ENCODE measurements at places on chromosomes 2 and 18. TPM values are rescaled to one million over a fixed set of nuclear protein-coding genes. Genes with fewer than 3 reads are reported as not detected.

LIMS3 gene
- 5.2 TPM for polyA plus RNA-seq

IL1RL1 gene
- 0.05 TPM for polyA plus RNA-seq

CCDC102B gene
- 17.0 TPM for polyA plus RNA-seq

PID1 gene
- polyA plus RNA-seq: 31.3 TPM

NYAP2 gene
- 0.82 TPM for polyA plus RNA-seq

TMEM169 gene
- 5.0 TPM for polyA plus RNA-seq

MC2R gene
- polyA plus RNA-seq: 0.05 TPM

VSNL1 gene
- 9.2 TPM for polyA plus RNA-seq

GRCh38 chr2:177445200-177445599, 52.6 kb downstream of the AGPS start:
- DNase-seq: no peak

DNA sequence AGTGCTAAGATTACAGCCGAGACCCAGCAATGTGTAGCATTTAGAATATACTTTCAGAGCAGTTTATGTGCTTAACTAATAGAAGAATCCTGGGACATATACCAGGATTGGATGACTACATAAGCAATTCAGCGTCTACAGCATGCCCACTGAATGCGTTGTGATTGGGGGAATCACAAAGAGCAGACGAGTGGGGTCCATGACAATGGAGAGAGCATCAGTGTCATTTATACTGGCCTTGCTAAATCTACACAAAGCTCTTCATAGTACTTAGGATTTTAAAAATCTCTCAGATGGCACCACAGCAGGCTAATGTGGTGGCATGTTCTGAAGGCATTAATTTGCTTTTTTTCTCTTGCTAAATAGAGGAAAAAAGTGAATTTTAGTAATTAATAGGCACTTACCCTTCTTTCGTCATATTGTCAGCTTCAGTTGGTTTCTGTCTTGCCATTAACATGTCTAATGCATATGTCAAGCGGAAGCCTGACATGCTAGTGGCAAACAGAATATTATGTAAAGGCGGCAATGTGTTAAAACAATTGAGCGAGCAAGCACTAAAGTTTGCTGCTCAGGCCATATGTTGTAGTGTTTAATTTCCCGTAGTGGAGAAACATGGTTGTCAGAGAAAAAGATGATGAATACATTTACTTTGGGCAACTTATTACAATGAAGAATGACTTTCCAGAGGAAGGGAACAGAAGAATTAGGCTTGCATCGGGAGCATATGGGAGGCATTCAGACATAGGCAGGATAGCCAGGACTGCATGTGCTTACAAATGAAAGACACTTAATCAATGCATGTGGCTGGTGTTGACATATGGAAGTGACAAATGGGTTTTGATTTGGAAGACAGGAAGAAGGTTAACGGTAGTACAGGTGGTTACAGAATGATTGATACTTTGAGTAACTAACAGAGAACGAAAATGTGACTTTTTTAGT, 145.2 kb downstream of the ICOS start:
- DNase-seq: peak; percentile 73

GRCh38 chr2:86464652-86465051, 23.5 kb downstream of the KDM3A start:
- peak; percentile 84 for DNase-seq

GRCh38 chr2:215571689-215572088, 135.8 kb upstream of the FN1 start:
- DNase-seq: peak; percentile 72

- no peak for DNase-seq
Observed at GRCh38 chr2:88614497-88615157, 12.6 kb downstream of the EIF2AK3 start.

GRCh38 chr2:132951008-132951714, 281.2 kb upstream of the LYPD1 start:
- DNase-seq: no peak

GRCh38 chr18:60377778-60378469, 5.3 kb upstream of the MC4R start:
- DNase-seq: no peak
